H54 (cell line): ENCODE measurements at places on chromosomes 7 and 10.

- peak; percentile 94 for DNase-seq
These were observed 37.4 kb upstream of the EEPD1 start for GRCh38 chr7:36115448-36116321.

GRCh38 chr10:27680006-27680557, 65.5 kb downstream of the MKX start:
- DNase-seq: no peak

GRCh38 chr10:3427347-3427746, 254.8 kb upstream of the PITRM1 start:
- no peak for DNase-seq

GRCh38 chr10:63896992-63897391, 375.8 kb downstream of the REEP3 start:
- DNase-seq: no peak

- no peak for DNase-seq
These were observed 4.5 kb upstream of the AEBP1 start for GRCh38 chr7:44099669-44100068.

DNA sequence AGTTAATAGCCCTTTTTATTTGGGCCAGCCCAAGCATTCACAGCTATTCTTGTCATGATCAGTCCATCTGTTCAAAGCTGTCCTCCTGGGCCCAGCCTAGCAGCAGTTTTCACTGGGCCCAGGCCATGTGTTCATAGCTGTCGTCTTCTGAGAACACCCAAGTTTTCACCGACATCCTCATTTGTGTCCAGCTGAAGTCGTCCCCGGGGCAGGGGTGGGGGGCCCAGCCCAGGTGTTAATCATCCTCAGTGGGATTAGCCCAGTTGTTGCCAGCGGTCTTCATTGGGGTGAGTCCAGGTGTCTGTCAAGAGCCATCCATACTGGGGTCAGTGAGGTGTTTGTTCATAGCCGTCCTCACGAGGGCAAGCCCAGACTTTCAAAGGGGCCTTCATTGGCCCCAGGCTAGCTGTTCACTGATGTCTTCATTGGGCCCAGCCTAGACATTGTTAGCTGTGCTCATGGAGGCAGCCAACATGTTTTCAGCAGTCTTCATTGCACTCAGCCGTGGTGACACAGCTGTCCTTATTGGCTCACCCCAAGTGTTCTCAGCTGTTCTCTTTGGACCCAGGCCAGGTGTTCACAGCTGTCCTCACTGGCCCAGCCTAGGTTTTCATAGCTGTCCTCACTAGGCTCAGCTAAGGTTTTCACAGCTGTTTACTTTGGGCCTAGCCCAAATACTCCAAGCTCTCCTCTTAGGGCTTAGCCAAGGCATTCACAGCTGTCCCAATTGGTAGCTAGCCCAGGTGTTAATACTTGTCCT, 10.0 kb downstream of the FRG2B start:
- no peak for DNase-seq

GRCh38 chr10:133309720-133310398, 1.1 kb downstream of the ZNF511 start:
- no peak for DNase-seq

GRCh38 chr7:155365146-155365874, 67.6 kb downstream of the INSIG1 start:
- DNase-seq: no peak

GRCh38 chr7:126690848-126691751, 561.6 kb downstream of the GRM8 start:
- DNase-seq: no peak

DNA sequence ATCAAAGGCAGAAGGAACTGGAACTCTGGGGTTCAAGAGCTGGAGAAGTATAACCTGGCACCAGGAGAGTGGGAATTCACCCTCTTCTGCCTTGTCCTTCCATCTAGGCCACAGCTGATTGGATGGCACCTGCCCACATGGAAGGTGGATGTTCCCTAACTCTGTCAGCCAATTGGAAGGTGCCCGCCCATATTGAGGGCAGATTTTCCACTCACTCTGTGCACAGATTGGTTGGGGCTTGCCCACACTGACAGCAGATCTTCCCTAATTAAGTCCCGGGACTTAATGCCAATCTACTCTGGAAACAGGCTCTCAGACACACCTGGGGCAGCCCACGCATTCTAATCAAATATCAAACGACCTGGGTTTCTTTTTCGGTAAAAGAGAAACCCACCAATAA, 1142.3 kb upstream of the CELF2 start:
- DNase-seq: no peak

GRCh38 chr10:71661060-71661622, 58.4 kb downstream of the C10orf105 start:
- no peak for DNase-seq

DNA sequence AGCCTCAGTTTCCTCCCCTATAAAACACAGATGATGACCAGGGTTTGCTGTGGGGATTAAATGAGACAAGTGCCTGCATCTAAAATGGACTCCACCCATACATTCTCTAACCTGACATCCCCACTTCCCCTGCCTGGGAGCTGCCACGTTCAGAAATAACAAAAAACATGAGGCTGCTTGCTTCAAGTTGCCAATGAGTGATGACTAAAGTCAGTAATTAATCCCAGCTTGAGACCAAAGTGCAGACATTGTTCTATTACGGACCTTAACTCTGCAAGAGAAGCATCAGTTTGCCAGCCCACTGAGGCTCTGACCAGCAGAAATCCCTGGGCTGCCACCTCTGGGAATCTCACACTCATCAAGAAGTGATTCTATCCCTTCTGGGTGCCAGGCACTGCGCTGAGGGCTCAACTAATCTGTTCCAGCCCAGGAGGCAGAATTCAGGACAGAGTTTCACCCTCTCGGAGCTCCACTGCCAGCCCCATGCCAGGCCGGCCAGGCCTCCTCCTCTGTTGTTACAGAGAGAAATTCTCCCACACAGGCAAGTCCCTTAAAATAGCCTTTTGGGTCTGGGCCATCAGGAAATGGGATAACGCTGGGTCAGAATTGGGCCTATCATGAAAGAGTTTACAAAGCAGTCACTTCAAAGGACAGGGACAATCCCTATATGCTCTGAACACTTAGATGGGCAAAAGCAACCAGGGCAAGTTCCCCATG, 11.4 kb downstream of the SH3PXD2A start:
- no peak for DNase-seq

DNA sequence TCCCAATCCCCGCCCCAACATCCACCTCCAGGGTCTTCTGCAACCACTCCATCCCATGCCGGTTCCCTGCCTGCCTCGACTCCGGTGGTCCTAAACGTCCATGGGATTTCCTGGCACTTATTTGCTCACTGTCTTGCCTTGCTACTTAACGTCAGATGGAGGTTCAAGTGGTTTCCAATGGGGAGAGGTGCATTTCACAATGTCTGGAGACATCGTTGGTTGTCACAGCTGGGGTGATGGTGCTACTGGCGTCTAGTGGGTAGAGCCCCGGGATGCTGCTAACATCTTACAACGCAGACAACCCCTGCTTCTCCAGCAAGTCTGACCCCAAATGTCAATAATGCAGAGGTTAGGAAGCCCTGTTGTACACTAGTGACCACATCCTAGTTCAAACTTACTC, 82.9 kb upstream of the ANLN start:
- no peak for DNase-seq
